Fibroblast of the aortic adventitia (primary cell): ENCODE measurements at places on chromosomes 6 and 20.
A peak's percentile ranks its signal among the peaks of the same experiment; 100 is the strongest.

GRCh38 chr6:23608931-23609435 is 517.0 kb upstream of the NRSN1 start:
- no peak for DNase-seq

DNA sequence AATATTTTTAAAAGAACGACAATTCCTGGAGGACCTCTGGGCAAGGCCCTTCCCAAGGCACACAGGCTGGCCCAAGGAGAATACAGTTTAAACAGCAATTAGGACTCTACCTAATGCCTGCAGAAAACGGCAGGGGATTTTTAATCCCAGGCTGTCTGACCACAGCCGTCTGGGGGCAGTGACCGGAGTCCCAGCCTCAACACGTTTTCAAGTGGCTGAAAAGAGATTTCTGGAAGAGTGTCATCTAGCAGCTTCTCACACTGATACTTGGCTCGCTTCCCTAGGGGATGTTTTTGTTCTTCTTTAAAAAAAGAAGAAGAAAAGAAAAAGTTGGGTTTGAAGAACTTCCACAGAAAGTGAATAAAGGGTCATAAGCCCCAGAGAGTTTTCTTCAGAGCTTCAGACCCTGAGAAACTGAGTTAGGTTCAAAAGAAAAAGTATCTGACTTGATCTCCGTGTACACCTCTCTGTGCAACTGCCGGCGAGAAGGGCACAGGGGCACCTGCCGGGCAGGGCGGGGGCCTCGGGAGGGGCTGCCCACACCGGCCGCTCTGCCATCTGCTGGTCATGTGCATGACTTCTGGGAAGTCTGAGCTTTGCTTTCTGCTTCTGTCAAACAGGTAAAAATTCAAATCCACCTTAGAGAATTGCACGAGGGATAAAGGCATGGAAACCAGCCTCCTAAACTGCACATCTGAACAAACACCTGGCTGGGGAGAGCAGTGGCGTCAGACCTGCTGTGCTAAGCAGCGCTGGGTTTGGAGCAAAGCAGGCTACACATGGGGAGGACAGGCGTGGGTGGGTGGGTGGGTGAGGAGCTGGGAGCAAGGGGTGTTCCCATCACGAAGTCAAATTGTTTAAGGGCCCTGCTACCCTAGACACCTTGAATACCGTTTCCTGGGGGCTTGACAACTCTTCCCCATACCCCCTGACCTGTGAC is 33.0 kb downstream of the RRBP1 start:
- DNase-seq, result no peak

DNA sequence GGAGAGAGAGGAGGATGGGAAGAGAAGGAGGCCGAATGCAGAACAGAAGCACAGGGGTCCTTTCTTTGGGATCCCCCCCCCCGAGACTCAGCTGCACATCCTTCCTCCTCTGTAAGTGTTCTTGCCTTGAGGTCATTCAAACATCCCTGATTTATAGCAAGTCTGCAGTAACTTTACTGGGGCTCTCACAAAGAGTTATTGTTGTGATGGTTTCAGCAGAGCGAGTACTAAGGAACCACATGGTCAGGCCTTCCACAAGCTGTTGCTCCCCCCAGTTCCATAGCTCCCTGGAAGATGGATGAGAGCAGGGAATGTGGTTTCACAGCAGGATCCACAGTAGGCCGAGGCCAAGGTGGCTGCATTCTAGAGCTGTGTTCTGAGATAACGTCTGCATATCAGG is 351.4 kb upstream of the CDH4 start:
- no peak for DNase-seq

DNA sequence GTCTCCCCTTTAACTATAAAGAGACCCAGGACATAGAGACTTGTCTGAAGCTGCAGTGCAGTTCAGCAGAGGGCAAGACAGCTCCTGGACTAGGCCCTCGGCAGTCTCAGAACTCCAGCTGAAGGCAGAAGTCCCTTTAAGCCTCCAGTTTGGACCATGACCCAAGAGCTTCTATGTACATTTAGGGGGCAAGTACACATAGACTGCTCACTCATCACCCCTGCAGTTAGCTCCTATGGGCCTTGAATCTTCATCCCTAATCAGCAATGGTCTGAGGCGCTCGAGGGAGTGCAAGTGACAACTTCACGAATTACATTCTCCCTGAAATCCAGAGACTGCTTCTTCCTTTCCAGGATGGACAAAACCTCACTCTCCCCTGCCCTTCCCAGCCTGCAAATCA is 47.4 kb downstream of the KCNK5 start:
- DNase-seq, result no peak

DNA sequence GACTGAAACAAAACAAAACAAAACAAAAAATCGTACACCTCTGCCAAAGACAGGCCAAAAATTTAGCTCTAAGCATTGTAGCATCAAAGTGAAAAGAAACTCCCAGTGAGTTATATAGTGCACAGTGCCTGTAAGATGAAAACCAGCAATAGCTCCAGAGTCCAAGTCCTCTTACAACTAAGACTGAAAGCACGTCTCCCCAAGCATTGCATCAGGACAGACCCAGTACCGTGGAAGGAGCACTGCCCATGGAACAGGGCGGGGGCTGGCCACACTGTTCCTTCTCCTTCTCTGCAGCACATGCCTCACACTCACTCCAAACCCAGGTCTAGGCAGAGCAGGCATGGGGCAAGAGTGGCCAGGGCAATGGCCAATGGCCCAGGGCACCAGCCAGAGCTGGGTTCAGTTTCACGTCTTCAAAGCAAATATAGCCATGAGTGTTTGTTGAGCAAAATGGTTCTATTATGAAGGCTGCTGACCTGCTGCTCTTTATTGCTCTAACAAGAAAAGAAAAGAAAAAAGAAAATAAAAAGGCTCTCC is 72.2 kb upstream of the PBOV1 start:
- DNase-seq, result peak; percentile 34

- DNase-seq, result peak; percentile 41
These were observed 110.6 kb downstream of the ARID1B start for GRCh38 chr6:156887623-156888269.

GRCh38 chr6:44918671-44919296 is 409.3 kb upstream of the RUNX2 start:
- DNase-seq, result peak; percentile 16

DNA sequence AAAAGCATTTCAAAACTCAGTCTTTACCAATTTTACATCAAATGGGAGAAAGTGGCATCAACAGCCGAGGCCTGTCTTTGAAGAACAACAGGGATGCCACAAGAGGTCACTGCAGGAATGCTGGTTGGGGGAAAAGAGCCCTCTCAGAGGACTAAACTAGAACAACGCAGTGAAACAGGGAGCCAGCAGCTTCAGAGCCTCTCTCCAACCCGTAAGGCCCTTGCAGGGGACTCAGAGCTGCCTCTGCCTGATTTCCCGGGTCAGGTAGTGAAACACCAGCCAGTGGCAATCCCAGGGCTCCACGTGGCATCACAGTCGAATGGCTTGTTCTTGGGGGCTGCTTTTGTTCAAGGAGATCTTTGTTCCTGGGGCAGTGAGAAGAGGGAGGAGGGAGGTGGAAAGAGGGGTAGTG is 55.0 kb upstream of the KCNK16 start:
- DNase-seq, result peak; percentile 60

- no peak for DNase-seq
These were observed 1.4 kb downstream of the NCR2 start for GRCh38 chr6:41336824-41337223.

DNA sequence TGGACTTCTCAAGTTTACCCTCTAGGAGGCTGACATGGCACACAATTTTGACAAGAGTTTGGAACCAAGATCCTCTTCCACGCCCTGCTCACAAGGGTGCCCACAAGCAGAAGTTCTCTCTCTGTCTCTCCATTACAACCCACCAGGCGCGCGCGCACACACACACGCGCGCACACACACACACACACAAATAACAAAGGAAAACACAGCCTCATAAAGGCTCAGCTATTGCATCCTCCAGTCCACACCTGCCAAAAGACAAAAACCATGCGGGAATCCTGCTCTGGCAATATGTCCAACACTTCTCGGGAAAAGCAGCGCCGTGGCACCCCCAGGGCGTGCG is 870 bp downstream of the PAK5 start:
- DNase-seq, result no peak

DNA sequence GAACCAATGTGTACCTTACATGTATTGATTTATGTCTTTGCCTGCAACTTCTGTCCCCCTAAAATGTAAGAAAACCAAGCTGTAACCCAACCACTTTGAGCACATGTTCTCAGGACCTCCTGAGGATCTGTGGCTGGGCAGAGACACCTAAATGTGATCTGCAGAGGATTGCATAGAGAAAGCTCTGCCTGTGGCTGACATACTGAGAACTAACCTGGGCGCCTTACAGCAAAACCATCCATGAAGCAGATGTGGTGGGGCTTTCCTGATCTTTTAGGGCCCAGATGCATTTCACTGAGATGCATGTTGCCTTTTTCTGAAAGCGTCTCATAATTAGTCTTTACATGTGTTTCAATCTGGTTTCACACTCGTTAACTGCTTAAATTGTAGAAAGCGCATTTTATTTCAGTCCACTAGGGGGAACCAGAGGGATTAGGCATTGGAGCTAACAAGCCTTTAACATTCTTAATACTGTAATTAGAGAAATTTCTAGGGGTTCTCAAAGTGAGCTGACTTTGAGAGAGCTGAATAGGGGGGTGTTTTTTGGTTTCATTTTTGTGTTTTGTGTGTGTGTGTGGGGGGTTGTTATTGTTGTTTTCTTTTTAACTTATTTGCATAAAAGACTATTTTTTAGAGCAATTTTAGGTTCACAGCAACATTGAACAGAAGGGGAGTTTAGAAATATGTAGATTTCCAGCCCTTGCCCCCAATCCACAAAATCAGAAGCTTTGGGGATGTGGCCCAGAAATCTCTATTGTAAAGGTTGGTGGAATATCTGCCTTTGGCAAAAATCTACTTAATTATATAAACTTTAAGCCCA is 50.9 kb upstream of the FAM184A start:
- DNase-seq, result peak; percentile 87
